ENCODE measurements at places on chromosomes 4 and X.

- DNase-seq: peak; percentile 5
Observed at GRCh38 chr4:55635741-55636655, at the start of gene NMU. Gene NMU, minus strand, starts transcription at chr4:55636298. Its CDS starts 106 bp downstream, at chr4:55636192.

GRCh38 chrX:110192516-110192915, 125.4 kb downstream of the AMMECR1 start:
- no peak for DNase-seq

GRCh38 chrX:46376246-46376885, 168.9 kb downstream of the ZNF674 start:
- DNase-seq: peak; percentile 76

- DNase-seq: no peak
Observed at GRCh38 chr4:127006446-127006877, 626.3 kb upstream of the INTU start.

- DNase-seq: peak; percentile 26
Observed at GRCh38 chr4:28225050-28225449, 1364.4 kb downstream of the STIM2 start.

DNA sequence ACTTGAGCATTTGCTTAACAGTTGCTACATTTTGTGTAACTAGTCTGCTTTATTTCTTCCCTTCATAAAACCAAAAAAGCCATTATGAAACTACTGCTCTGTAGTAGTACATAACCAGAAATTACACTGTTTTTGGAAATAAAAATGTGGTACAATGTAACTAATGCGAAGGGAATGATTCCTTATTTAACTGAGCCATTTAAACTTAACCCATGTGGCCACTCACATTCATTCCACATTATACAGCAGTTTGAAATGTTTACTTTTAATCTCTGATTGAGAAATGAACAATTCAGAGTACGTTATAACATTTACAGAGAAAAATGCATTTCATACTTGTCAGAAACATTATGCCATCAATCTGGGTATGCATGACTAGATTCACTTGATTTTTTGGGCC, 94.2 kb downstream of the NYX start:
- DNase-seq: no peak

- peak; percentile 25 for DNase-seq
Observed at GRCh38 chr4:1410491-1411325, 4.5 kb upstream of the NKX1-1 start.

DNA sequence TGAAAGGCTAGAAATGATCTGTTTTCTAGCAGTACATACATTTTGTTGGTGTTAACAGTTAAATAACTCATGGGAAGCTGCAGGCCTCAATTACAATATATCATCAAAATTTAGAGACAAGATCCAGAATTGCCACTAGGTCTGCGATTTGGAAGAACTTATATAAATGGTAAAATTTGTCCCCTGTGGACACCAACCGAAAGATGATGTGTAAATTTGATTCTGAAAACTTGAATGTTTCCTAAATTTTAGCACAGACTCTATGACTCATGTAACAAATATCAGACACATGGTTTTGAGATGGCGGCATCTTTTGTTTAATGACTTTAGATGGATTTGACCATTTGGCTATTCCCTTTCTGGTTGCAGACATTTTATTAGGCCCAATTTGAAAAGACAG, 6.0 kb upstream of the HPGDS start:
- no peak for DNase-seq

GRCh38 chr4:77815636-77816035, 3.5 kb downstream of the CNOT6L start:
- no peak for DNase-seq

- no peak for DNase-seq
Observed at GRCh38 chrX:153475271-153475670, 4.9 kb upstream of the HAUS7 start.

DNA sequence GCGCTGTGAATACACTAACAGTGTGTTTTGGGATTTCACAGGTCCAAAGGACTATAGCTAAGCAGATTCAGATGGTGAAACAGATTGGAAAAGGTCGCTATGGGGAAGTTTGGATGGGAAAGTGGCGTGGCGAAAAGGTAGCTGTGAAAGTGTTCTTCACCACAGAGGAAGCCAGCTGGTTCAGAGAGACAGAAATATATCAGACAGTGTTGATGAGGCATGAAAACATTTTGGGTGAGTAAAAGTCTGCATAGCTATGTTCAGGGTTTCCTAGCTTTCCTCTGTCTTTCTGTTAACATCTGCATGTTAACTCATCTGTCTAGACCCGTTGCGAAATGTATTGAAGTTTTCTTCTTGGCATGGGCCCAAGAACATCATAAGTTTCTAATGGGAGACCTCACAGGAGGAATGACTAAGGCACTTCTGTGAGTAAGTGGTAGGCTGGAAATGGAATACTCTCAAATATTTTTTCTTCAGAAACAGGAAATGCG, 372.1 kb downstream of the BMPR1B start:
- DNase-seq: peak; percentile 99

DNA sequence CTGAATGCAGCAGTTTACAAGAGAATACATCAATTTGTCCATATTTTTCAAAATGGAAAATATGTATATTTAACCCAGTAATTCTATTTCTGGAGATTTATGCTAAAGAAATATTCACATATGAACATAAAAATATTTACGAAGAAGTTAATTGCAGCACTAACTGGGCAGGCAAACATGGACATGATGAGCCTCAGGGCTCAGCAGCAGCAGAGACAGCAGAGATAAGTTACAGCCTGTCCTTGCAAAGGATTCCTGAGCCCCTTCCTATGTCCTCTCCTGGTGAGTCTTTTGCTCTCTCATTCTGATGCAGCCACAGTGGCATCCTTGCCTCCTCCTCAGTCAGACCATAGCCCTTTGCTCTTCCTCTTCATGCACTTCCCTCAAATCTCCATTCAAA, 680.6 kb upstream of the CPEB2 start:
- DNase-seq: no peak

- peak; percentile 97 for DNase-seq
Observed at GRCh38 chr4:113958766-113959538, 20.5 kb downstream of the ARSJ start.

- DNase-seq: no peak
Observed at GRCh38 chr4:114019276-114019968, 40.0 kb upstream of the ARSJ start.

DNA sequence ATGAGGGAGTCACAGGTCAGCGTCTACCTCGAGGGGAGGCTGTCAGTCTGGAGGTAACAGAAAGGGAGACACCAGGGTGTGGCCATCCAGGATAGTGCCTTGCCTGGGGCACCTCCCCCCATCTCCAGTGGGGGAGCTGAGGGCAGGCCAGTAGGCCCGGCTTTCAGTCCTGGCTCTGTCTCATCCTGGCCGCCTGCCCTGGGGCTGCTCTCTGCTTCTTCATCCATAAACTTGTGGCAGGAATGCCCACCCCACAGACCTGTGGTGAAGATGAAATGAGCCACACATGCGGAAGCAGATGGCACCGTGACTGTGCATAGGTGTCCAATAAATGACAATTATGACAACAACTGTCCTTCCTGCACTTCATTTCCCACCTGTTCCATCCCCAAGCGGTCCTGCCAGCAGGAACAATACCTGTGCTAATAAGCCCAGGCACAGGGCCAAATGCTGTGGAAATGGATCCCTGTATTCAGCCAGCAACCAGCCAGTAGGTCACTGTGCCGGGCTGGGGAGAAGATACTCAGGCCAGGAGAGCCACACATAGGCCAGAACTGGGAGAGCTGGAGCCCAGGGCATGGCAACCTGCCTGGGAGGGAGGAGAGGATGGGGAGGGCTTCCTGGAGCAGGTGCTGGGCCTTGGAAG, 30.2 kb downstream of the TRO start:
- DNase-seq: no peak

DNA sequence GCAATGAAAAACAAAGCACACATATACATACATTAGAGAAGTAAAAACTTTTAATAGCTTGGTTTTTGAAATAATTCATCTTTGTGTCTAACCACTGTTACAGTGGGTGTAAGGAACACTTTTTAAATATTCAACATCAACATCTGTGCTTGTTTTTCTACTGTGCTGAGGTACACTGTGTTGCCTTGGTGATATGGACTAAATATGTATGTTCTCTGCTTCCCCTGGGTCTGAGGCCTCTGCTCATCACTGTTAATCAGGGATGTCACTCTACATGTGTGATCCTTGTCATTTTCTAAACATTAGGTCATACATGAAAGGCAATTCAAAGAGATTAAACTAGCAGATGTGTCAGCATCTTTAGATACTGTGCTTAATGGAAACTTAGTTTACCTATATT, 10.9 kb downstream of the MCTS1 start:
- no peak for DNase-seq

Measured in astrocyte of the spinal cord (primary cell).